ENCODE measurements at places on chromosomes 6 and 20.
A peak's percentile ranks its signal among the peaks of the same experiment; 100 is the strongest.

DNA sequence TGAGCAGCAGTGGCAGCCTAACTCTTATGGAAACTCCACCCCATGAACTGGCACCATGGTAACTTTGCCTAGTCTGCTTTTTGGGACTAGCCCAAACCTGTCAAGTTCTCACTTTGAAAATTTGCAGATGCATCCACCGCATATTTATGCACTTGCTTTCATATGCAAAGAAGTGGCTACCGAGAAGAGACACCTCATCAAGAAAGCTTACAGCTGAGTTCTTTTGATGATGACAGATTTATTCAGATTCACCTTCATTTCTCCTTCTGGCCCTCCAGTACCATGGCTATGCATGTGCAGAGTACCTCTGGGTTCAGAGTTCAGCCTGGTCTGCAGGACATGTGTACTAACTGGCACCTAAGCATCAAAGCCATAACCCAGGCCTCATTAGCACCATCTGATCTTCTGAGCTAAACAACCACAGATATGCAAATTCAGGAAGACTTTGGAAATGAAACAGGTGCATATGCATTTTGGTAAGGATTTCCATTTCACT lies 154.3 kb upstream of the TENT5A start:
- no peak for DNase-seq

GRCh38 chr6:3329393-3330051 lies 70.8 kb downstream of the PSMG4 start:
- no peak for DNase-seq

DNA sequence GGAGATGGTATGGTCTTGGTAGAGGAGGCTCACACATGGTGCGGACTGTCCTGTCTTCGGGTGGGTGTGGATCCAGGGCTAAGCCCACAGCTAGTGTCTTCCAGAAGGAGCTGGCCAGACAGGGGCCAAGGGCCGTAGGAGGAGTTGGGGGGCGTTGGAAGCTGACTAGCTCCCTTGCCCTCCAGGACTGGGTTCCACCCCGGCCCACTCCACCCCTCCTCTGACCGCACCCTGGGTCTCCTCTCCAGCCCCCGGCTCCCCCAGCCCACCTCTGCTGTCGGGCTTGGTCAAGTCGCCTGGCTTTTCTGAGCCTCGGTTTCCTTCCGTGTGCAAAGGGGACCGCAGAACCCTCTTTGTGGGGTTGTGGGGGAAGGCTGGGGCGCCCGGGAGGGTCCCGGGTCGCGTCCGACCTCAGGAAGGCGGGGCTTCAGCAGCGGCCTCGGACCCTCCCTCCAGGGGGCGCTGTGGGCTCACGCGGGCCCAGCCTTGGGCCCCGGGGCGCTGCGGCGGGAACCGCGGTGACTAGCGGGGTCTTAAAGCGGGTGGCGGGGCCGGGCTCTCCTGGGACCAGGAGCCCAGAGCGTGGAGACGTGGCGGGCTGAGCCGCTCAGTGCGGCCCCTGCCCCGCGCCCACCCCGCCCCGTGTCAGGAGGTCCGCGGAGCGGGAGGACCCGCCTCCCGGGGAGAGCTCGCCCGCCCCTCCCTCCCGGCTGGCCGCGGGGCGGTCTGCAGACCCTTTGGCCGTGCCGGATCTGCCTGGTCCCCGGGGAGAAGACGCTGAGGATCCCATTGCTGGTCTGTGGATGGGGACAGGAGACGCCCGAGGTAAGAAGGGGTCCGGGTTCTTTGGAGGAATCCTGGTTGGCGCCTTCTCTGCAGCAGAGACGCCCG lies 5.4 kb downstream of the NPBWR2 start:
- peak; percentile 47 for DNase-seq

DNA sequence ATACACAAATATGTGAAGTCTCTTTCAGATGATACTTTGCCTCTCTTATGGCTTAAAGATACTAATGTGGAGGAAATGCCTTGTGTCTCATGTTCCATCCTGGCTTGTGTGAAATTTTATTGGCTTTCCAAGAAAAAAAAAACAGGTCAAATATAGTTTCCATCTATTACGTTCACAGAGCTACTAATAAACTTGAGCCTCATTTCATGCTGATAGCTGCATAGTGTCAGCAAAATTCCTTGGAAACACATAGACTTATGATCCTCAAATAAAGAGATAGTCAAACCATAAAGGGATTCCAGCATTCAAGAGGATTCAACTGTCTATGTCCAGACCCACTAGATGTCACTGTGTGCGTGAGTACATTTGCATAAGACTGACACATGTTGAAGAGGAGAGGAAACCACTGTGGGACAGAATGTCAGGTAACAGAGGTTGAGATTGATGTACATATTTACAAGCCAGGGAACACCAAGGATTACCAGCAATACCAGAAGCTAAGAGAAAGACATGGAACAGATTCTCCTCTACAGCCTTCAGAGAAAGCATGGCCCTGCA lies 266.6 kb downstream of the COL12A1 start:
- no peak for DNase-seq

GRCh38 chr6:169845426-169846285 lies 94.2 kb downstream of the ERMARD start:
- no peak for DNase-seq

DNA sequence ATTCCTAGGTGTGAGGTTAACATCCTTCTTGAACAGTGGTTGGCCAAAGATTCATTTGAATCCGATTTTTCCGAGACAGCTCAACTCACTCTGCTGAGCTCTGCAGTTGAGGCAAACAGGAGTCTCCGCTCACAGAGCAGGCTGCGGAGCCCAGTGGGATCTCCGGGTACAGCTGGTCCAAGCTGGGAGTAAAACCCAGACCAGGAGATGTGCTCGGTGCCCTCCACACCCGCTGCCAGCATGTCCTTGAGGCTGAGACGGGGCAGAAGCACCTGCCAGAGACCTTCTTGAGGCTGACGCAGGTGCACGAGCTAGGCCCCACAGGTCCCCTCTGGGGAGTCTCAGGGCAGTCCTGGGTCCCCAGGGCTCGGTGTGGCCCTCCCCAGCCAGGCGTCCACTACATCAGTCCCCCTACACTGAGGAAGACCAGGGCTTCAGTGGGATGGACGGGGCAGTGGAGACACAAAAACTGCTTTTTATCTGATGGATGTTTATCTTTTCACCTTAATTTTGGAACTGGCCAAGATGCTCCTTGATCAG lies 119.0 kb downstream of the AGPAT4 start:
- DNase-seq, result no peak

DNA sequence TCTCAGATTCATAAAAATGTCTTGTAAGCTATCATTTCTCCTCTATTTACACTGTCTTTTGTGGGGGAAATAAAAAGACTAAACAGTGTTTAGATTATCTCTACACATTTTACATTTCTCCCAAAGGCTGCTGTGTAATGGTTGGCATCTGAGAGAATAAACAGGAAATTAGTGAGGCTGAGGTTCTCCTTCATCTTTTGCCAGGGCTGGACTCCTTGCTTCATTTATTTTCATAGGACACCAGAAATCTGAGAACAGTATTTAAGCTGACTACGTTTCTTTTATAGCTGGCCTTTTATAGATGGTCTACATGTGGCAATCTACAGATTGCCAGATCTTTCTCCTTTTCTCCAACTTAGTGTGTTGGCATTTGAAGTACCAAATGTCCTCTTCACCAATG lies 41.5 kb downstream of the PLCB4 start:
- no peak for DNase-seq

- no peak for DNase-seq
Measured at GRCh38 chr6:170026751-170027646, 263.9 kb downstream of the DLL1 start.

GRCh38 chr20:50645253-50646068 lies 45.9 kb downstream of the RIPOR3 start:
- DNase-seq, result no peak

- DNase-seq, result no peak
Measured at GRCh38 chr6:83127976-83128375, 60.5 kb downstream of the DOP1A start.

DNA sequence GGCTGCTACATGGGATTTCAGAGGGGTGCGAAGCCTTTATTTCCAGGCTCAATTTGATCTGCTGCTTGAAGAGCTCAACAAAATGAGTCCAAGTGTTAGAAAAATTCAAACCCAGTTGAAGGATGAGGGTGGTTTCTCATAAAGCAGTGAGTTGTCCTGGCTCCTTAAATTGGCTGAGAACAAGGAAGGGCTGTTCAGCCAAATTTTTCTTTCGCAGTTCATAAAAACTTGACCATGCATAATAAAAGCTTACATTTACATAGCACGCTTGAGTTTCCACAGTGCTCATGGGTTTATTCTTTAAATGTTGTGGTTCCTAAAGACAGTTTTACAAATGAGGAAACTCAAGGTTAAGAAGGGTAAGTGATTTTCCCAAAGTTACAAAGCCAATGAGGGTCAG lies 174.4 kb upstream of the FOXA2 start:
- DNase-seq, result no peak

DNA sequence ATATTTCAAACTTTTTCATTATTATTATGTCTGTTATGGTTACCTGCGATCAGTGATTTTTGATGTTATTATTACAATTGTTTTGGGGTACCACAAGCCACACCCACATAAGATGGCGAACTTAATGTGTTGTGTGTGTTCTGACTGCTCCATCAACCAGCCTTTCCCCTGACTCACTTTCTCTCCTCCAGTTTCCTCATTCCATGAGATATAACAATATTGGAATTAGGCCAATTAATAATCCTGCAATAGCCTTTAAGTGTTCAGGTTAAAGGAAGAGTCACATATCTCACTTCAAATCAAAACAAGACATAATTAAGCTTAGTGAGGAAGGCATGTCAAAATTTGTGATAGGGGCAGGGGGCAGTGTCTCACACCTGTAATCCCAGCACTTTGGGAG lies 16.3 kb upstream of the POPDC3 start:
- DNase-seq, result no peak

- DNase-seq, result no peak
Measured at GRCh38 chr6:168950858-168951214, 302.8 kb downstream of the THBS2 start.

- no peak for DNase-seq
Measured at GRCh38 chr6:150586850-150587359, 12.8 kb upstream of the PLEKHG1 start.

DNA sequence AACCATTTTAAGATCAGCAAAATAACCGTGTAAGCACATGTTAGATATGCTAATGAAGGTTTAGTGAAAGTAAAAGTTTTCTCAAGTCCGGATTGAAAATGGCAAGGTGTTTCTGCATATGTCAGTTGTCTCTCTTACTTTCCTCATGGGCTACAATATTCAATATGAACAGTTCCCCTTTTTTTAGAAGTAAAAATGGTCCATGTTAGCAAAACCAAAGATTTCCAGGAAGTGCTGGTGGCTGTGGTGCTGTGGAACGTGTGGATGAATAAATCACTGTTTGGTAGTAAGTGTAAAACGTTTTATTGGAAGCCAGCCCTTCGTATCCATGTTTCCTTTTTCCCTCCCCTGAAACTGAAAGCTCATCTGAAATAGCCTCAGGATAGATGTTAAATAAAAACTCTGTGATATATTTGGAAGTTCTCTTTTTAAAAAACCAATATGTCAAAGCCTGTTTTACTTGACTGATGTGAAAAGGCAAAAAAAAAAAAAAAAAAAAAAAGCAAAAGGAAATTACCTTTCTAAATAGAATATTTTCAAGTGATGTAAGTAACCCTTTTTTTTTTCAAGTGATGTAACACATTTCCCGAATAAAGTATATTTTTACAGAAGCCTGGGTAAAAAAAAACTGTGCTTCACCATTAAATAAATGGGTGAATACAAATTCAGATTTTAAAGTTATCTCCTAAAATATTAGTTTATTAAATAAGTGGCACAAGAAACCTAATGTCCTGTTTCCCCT lies 41.9 kb downstream of the PLEKHG1 start:
- no peak for DNase-seq

DNA sequence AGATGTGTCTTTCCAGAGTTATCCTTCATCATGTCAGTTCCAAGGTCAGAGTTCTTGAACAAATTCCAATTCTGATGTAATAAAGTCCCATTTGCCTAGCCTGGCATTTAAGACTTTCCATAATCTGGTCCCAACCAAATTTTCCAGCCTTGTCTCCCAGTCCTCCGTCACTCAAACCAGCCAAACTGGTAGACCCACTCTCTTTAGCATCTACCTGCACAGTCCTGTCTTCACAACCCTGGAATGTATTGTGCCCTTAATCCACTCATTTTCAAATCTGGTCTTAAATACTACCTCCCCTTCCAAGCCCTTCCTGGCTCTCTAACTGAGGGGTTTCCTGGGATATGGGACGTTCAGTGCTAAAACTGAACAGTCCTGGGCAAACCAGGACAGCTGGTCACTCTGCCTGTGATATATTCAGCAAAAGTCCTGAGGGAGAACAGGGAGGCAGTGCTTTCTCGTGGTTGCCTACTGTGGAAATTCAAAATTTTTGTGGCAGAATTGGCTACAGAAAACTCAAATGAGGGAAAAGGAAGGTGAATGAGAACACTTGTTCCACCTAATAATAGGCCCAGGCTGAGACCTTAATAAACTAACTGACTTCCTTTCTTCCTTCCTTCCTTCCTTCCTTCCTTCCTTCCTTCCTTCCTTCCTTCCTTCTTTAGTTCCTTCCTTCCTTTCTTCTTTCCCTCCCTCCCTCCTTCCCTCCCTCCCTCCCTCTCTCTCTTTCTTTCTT lies 10.8 kb upstream of the AKAP7 start:
- DNase-seq, result no peak

- no peak for DNase-seq
Measured at GRCh38 chr6:22975079-22975478, 405.7 kb downstream of the HDGFL1 start.

GRCh38 chr6:25586927-25587326 lies 65.1 kb upstream of the SCGN start:
- no peak for DNase-seq

- DNase-seq, result no peak
Measured at GRCh38 chr6:7542065-7542873, 798 bp downstream of the DSP start.

DNA sequence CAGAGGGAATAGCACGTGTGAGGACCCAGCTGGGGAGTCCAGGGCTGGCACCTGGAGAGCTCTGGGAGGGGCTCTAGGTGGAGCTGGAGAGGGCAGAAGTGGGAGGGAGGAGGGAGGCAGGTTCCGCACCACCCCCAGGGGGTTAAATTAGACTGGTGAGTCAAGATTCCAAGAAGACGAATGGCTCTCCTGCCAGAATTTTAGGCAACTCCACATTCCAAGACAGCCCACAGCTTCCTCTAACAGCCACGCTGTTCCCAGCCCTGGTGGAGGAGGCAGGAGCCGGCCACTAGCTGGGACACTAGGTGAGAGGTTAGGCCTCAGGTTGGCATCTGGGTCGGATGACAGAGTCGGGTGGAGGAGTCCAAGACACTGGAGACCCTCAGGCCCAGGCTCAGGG lies 60.2 kb downstream of the TFAP2C start:
- no peak for DNase-seq

DNA sequence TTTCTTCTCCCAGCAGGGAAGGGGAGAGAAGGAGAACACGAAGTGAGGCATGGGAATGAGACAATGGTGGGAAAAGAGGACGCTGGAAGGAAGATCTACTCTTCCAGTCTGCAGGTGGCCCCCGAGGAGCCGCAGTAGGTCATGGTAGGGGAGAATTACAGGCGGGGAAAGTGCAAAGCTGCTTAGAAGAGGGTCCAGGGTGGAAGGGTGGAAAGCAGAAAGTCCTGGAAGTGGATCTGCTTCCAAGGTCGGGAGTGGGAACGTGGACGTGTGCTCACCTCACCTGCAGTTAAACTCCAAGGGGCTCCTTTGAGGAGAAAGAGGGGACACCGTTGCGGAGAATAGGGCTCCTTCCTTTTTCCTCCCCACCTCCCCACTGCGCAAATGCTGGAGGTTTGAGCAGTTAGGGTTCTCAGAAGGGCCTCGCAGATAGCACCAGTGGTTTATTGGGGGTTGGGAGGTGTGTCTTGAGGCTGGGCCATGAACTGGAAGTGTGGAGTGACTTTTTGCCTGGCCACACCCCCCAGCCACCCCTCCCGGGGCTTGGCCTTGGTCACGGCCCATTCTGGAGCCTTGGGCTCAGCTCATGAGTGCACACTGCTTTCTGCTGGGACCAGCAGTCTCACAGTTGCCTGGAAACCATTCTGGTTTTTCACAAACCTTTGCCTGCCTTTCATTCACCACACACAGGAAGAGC lies 100.4 kb upstream of the MLN start:
- peak; percentile 50 for DNase-seq
